ENCODE measurements at places on chromosomes 7 and 10. TPM values are rescaled to one million over a fixed set of nuclear protein-coding genes. Genes with fewer than 3 reads are reported as not detected.

Gene ZNF239
- 9.2 TPM for total RNA-seq

GRCh38 chr10:63917363-63917762 is 396.2 kb downstream of the REEP3 start:
- DNase-seq, result no peak

DNA sequence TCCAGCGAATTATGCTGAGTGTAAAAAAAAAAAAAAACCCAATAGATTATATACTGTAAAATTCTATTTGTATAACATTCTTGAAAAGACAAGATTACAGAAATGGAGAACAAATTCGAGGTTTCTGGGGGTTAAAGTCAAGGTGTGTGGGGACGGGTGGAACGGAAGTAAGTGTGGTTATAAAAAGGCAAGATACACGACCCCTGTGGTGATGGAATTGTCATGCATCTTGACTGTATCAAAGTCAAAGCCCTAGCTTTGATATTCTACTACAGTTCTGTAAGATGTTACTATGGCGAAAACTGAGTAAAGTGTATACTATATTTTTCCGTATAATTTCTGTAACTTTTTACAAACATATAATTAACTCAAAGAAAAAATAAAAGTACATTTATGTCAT is 718.2 kb upstream of the PCDH15 start:
- no peak for DNase-seq

- no peak for DNase-seq
These were observed 86.3 kb downstream of the FGFR2 start for GRCh38 chr10:121511943-121512342.

DNA sequence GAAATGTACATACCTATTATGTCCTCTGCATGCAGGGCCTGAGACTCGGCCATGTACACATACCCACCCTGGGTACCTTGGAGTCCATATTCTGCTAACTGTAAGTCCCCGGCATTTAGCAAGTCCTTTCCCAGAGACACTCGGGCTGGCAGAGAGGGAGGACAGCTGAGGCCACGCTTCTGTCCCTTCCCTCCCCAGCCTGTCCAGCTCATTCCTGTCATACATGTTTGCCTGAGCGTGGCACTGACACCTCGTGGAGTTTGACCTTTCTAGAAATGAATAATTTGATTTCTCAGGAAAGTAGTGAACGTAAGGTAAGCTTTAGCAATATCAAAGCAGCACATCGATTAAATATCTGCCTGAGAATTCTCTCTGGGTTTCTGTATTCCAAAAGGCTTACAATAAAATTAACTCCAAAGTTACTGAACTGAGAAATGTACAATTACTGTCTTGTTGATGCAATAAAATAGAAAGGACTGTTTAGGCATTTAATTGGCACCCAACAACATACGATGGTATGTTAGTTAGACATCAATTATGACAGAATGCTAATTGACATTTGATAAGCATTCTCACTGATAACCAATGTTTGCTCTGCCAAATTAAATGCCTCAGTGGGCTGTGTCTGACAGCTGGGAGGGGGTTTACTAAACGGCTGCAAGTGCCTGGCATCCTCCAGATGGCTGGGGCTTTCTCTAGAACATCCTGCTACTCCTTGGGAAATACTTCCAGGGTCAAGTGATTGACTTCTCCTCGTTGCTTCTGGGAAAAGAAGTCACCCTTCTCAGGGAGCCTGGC is 221.2 kb downstream of the CCSER2 start:
- no peak for DNase-seq

- no peak for DNase-seq
These were observed 1.8 kb downstream of the PON3 start for GRCh38 chr7:95394370-95394769.

- no peak for DNase-seq
These were observed 308.8 kb upstream of the ZNF32 start for GRCh38 chr10:43957267-43958070.
